ENCODE measurements at places on chromosomes 4 and X.

DNA sequence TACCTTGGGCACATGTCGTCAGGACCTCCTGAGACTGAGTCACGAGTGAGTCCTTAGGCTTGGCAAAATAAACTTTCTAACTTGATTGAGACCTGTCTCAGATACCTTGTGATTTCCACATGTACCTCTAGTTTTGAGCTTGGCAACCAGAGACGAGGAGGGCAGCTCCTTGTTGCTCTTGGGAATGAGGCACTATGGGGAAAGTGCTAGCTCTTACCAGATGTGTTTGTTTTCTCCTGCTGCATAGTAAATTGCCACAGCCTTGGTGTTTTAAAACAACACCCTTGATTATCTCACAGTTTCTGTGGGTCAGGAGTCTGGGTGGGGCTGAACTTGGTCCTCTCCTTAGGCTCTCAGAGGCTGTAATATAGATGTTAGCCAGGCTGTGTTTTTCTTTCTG lies 59.1 kb upstream of the MAML3 start:
- DNase-seq, result no peak

GRCh38 chr4:72408568-72408967 lies 160.5 kb downstream of the ADAMTS3 start:
- DNase-seq, result no peak

- DNase-seq, result no peak
Measured at GRCh38 chrX:66020631-66021334, 19.1 kb downstream of the VSIG4 start.

DNA sequence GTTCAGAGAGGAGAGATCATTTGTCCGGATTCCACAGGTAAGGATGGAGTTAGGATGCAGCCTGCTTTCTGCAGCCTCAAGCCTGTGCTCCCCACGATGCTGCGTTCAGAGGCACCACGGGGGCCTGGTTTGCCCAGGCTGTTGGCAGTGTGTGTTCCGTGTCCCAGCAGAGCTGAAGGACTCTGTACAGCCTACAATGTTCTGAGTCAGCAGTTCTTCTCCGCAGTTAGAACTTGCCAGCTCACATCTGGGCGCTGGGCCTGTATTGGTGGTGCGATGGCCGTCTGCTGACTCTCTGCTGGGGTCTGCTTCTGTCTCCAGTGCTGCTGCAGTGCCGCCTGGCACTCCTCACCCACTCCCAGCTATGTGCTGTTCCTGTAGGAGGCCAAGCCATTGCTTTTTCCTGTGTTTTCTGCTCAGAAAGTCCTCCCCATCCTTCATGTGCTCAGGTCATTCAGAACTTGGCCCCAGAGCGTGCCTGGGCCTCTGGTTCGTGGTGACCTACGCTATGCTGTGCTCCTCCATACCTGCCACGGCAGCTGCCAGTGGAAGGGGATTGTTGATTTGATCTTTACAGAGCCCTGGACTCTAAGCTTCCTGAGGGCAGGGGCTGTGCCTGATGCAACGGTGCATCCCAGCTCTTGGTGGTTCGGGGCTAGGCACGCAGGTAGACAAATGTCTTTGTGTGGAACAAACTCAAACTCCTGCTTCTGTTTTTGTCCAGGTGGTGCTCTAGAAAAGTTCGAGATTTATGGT lies 42.6 kb upstream of the TADA2B start:
- no peak for DNase-seq

- peak; percentile 48 for DNase-seq
Measured at GRCh38 chr4:139214039-139214534, 37.1 kb upstream of the ELF2 start.

- peak; percentile 35 for DNase-seq
Measured at GRCh38 chr4:146638333-146638785, 334 bp upstream of the POU4F2 start.

DNA sequence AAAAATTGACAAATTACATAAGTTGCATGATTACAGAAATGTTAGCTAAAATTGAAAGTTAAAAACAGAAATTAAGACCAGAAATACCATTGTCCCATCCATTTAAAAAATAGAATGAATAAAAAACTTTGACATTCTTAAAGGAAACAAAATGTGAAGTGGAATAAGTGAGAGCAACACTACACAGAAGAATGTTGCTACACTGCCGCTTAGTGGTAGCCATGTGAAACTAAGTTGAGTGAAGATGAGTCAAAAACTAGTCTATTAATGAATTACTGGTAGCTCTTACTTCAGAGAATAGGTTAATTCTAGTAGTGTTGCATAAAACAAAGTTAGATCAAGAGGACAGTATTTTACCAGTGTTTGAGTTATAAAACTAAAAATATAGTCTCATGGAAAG lies 571.0 kb upstream of the KLHL4 start:
- peak; percentile 26 for DNase-seq

DNA sequence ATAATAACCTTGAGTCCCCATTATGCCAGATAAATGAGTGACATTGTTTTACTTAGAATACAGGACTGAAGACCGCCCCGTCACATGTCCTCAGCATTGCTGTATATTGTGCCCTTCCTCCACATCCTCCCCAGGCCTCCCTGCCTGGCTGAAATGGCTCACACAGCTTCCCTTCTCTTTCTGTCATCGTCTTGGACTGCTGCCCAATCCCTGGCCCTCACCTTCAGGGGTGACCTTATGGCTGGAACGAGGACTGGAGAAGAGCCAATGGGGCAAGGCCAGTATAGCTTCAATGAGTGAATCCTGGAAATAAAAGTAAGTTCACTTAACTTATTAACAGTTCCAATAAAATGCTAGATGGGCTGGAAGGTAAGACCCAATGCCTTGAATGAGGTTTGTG lies 2.7 kb downstream of the KCNE5 start:
- DNase-seq, result no peak

GRCh38 chrX:64843224-64843623 lies 133.0 kb downstream of the ZC4H2 start:
- DNase-seq, result no peak

DNA sequence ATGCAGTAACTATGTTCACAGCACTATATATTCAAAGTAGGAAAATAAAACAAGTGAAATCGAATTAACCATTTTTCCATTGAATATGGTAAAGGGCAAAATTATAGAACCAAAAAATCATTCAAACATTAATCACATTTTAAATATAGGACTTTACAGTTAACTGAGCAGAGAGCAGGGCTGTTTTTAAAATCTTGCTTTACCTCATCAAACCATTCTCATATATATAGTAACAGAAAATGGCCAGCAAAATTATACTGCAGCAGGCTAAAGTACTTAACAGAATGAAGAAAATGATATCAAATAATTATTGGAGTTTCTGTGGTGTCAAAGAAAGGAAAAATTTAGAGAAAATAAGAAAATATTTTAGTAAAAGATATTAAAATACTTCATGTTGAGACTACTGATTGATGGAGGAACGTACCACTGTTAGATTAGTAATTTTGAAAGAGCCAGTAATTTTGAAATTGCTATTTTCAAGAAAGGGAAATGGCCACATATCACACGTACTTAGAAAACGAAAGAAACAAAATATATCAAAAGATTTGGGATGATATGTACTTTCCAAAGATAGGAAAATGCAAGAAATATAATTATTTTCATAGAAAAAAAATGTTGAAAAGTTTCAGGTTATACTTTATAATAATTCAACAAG lies 813.7 kb downstream of the DMD start:
- no peak for DNase-seq

GRCh38 chrX:40085102-40085551 lies 12.6 kb downstream of the BCOR start:
- DNase-seq, result no peak

DNA sequence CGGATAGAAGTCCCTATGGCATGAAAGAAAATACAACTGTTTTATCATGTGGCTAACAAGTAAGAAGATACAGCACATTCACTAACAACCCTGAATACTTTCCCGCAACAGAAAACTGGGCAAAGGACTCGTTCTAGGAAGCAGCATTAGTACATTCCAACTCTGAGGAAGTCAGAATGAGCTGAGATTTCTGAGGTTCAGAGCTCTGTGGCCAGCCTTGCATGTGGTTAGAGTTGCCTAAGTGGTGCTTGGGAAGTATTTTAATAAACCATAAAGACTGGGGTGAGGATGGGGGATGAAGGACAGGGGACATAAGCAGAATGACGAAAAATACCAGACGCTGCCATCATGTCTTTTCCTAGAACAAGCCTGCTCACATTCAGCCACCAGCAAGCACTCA lies 82.2 kb downstream of the EFHC2 start:
- DNase-seq, result no peak

DNA sequence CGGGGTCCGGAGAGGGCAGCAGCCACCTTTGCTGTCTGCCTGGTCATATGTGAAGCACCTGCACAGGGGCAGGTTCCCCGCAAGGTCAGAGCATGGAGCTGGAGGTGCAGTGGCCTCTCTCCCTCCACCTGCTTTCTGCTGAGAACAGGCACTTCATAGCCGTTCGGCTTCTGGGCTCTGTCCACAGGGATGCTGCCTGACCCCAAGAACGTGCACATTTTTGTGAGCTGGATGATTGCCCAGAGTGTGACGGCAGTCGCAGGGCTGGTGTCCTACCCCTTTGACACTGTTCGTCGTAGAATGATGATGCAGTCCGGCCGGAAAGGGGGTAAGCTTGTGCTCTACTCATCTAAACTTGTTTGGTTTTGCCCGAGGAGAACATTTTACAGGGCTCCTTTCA lies 2.5 kb downstream of the SLC25A4 start:
- no peak for DNase-seq

- no peak for DNase-seq
Measured at GRCh38 chr4:73967866-73968265, 14.0 kb downstream of the PF4 start.

DNA sequence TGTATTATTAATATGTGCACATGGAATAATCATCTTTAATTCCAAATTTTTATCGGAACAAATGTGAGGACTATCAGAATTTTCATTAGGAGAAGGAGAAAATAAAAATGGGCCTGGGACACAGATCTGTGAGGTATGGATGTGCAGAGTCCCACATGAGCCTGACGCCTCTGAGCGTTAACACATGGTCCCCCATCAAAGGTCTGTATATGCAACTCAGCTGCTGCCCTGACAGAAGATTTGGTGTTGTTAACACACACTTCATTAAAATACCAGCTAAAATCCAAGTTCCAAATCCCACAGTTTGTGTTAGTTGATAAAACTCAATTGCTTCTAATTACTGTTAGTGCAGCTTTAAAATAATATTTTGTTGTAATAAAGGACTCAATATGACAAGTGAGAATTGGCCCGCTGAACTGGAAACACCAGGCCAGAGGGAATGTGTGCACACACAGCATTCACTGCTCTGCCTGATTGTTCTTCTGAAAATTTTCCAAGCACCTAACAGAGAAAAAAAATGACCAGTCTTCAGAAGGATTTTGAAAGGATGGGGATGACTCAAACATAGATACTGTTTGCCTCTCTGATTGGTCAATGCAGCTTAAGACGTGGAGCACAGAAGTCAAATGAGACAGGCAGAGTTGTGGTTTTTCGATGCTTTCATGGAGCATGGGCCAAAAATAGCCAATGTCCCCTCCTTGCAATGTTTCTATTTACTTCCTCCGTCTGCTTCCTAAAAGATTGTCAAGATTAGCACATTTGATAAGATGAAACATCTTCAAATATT lies 266.6 kb downstream of the NKX6-1 start:
- no peak for DNase-seq

- no peak for DNase-seq
Measured at GRCh38 chr4:138977524-138977923, 38.1 kb upstream of the NOCT start.

DNA sequence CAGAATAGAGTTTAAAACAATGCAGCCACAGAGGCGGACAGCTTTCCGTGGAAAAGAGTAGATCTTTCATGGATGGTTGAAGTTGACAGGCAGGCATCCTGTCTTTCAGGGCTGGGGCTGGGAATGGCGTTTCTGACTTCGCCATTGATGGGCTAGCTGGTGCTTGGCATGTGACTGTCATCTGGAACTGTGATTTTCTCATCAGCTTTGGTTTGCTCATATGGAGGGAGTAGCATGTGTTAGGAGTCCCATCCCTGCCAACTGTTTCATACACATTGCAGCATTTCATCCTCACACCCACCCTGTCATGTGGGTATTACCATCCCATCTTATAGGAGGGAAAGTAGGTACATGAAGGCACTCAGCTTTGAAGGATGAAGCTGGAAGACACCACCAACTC lies 49.2 kb upstream of the STX18 start:
- no peak for DNase-seq

- no peak for DNase-seq
Measured at GRCh38 chrX:44002567-44002966, 29.4 kb upstream of the NDP start.

GRCh38 chrX:21778236-21778635 lies 20.3 kb upstream of the SMPX start:
- DNase-seq, result no peak

DNA sequence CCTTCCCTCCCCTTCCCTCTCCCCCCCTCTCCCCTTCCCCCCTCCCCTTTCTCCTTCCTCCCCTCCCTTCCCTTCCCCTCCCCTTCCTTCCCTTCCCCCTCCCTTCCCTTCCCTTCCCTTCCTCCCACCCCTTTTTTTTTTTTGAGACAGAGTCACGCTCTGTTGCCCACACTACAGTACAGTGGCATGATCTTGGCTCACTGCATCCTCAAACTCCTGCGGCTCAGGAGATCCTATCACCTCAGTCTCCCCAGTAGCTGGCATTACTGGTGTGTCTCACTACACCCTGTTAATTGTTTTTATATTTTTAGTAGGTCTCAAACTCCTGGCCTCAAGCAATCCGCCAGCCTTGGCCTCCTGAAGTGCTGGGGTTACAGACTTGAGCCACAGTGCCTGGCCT lies 66.6 kb downstream of the TBC1D9 start:
- DNase-seq, result no peak

DNA sequence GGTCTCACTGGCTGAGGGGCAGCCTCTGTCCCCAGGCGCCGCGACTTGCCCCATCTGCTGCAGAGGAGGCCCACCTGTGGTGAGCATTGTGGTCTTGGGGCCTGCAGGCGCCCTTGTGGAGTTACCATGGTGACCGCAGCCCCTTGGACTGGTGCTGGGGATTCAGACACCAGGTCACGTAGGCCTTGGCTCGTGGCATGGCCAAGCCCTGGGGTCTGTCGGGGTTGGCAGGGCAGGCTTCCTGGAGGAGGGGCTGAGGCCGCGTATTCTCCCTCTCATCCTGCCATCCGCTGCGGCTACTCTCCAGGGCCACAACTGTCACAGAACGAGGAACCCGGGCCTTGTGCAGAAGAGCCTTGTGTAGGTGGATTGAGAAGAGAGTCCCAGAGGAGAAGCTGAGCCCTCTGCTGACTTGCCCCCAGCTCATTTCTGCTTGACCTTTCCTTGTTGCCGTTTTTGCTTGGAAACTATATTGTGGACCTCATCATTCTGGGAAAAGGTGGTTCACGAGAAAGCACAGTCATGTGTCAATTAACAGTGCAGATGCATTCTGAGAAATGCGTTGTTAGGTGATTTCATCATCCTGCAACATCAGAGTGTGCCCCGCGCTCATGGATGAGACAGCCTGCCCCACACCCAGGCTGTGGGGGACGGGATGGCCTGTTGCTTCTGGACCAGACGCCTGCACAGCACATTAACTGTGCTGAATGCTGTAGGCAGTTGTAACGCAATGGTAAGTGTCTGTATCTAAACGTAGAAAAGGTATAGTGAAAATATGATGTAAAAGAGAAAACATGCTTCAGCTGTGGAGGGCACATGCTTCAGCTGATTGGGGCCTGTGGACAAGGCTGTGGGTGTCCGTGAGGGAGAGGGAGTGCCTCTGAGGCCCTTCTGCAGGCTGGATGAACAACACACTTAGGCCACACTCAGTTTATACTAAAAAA lies 38.5 kb downstream of the TRMT44 start:
- DNase-seq, result no peak

Data from NCI-H510A treated with DMSO at 0.1 percent for 48 hours (cell line).